SJSA1 (cell line): ENCODE measurements at places on chromosomes 2 and 18. TPM values are rescaled to one million over a fixed set of nuclear protein-coding genes. Genes with fewer than 3 reads are reported as not detected.

The EHD3 gene
- 3.0 and 8.1 TPM in 2 replicates for total RNA-seq

The HOXD13 gene
- total RNA-seq: 0.06 and 0.50 TPM in 2 replicates

The RAMP1 gene
- 0.22 and 1.7 TPM in 2 replicates for total RNA-seq

The MC4R gene
- not detected in 2 replicates for total RNA-seq

DNA sequence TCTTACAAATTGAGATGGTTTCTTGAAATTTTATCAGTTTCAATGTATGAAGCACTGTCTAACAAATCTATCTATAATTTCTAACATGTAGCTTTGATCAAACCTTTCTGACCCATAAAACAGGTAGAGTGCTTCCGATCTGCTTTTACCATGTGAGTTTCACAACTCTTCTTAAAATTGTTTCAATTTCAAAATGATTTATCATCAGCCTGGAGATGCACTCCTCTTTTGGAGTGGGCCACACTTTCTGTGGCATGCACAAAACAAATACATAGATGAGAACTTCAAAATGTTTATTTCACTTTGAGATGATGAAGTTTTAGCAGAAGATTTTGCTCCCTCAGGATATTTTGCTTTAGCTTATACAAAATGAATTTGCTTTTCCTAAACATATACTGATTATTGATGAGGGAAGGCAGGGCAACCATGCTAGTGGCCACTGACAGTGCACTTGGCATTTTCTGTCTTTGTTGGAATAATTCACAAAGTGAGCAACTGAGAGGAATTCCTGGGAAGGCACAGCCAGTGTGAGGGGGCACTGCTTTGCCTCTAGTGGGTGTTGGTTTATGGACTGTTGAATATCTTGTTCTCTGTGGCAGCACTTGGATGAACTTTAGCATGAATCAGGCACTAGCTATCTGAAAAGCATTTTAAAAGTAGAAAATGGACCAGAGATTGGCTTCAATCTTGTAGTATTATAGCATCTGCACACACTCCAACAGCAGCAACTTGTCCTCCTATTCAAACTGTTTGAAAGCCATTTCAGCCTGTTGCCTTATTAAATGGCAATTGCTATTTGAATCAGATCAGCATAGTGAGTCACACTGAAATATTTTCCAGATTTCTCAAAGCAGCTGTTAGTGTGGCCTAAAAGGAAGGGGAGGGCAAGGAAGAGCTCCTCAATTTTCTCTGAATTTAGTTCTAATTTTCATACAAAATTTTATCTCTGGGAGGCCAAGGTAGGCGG is 193.2 kb downstream of the CCDC85A start:
- no peaks in the 10 kb centered on the region for H3K36me3 ChIP-seq
- H3K27ac ChIP-seq: no peak overlapping the region
- no peak for DNase-seq
- H3K27me3 ChIP-seq: no peaks in the 10 kb centered on the region
- H3K4me3 ChIP-seq: no peak overlapping the region

GRCh38 chr2:134782107-134782506 is 56.3 kb upstream of the ACMSD start:
- no peaks in the 10 kb centered on the region for H3K27me3 ChIP-seq
- no peaks in the 10 kb centered on the region for H3K36me3 ChIP-seq
- no peak overlapping the region for H3K4me3 ChIP-seq
- DNase-seq: no peak
- no peaks in the 10 kb centered on the region for H3K4me1 ChIP-seq

DNA sequence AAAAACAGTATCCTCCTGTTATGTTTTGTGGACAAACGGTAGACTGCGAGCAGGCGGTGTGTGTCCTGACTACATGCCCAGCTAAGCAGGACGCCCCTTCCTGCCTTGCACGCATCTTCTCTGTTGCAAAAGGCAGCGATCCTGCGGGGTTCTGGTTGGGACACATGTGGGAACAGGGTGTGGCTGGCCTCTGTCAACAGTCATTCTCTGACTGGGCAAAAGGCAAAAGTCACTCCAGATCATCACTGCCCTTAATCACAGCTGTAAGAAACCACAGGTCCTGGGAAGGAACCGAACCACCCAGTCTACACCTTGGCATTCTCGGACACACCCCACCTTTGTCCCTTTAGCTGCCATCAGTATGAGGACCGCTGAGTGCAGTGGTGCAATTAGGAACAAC is 44.3 kb upstream of the TMEM87B start:
- no peaks in the 10 kb centered on the region for H3K4me1 ChIP-seq
- DNase-seq: no peak
- H3K27ac ChIP-seq: no peak overlapping the region
- H3K27me3 ChIP-seq: peaks cover 18% of the 10 kb centered on the region

DNA sequence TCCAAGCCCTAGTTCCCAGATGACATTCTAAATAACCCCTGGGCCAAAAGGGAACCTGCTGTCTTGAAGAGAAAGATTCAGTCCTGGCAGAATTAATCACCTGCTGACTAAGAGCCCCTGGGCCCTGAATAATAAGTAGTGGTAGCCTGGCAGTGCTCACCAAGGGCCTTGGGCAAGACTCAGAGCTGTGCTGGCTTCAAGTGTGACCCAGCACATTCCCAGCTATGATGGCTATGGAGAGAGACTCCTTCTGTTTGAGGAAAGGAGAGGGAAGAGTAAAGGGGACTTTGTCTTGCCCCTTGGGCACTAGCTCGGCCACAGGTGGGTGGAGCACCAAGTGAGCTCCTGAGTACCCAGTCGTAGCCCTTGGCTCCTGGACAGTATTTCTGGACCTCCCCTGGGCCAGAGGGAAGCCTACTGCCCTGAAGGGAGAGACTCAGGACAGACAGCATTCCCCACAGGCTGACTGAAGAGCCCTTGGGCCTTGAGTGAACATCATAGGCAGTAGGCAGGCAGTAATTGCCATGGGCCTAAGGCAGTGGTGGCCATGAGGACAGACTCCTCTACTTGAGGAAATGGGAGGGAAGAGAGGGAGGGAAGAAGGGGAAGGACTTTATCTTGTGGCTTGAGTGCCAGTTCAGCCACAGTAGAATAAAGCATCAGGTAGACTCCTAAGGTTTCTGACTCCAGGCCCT is 40.0 kb upstream of the INPP4A start:
- H3K27me3 ChIP-seq: peaks cover 3% of the 10 kb centered on the region; the same call in 1 of the 2 replicates
- H3K4me3 ChIP-seq: no peak overlapping the region
- DNase-seq: no peak
- no peaks in the 10 kb centered on the region for H3K36me3 ChIP-seq
- H3K4me1 ChIP-seq: no peaks in the 10 kb centered on the region

- H3K27ac ChIP-seq: no peak overlapping the region
- H3K4me3 ChIP-seq: no peak overlapping the region
- no peaks in the 10 kb centered on the region for H3K36me3 ChIP-seq
- H3K27me3 ChIP-seq: peaks cover 38% of the 10 kb centered on the region
- no peak for DNase-seq
- no peaks in the 10 kb centered on the region for H3K4me1 ChIP-seq
Observed at GRCh38 chr2:86786001-86786536, 4.6 kb downstream of the CD8A start.

DNA sequence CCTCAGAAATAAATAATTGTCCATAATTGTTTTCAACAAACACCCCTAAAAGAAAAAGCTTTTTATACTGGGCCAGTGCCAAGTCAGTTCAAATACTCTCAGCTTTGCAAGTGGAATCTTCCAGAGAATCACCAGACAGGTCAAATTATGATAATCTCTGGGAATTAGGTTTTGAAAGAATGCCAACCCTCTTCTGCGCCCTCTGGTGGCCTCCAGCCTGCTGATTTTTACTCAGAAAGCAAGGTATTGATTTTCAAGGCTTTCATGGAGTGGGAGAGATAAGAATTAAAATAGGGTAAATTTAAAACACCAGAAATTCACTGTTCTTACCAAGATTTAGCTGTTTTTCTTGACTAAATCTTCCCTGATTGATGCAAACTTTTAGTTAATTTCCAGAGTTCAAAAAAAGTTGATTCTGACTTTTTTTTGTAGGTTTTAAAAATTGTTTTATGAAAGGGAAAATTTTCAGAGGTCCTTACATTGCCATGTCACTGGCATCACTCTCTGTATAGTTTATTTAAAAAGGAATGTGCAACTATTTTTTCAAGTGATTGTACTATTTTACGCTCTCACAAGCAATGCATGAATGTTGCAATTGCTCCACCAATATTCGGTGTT is 282.9 kb upstream of the TNP1 start:
- DNase-seq: no peak
- H3K27me3 ChIP-seq: no peaks in the 10 kb centered on the region
- H3K36me3 ChIP-seq: no peaks in the 10 kb centered on the region
- no peaks in the 10 kb centered on the region for H3K4me1 ChIP-seq
